ENCODE measurements at places on chromosomes 4 and X. TPM values are rescaled to one million over a fixed set of nuclear protein-coding genes. Genes with fewer than 3 reads are reported as not detected.
A peak's percentile ranks its signal among the peaks of the same experiment; 100 is the strongest.

The SLC25A5 gene
- 387 TPM for polyA plus RNA-seq

The HOPX gene
- 0.08 TPM for polyA plus RNA-seq

The PRKG2 gene
- polyA plus RNA-seq, result not detected

The CABS1 gene
- not detected for polyA plus RNA-seq

GRCh38 chr4:41409594-41409895 is 128.4 kb upstream of the LIMCH1 start:
- no peak for DNase-seq

DNA sequence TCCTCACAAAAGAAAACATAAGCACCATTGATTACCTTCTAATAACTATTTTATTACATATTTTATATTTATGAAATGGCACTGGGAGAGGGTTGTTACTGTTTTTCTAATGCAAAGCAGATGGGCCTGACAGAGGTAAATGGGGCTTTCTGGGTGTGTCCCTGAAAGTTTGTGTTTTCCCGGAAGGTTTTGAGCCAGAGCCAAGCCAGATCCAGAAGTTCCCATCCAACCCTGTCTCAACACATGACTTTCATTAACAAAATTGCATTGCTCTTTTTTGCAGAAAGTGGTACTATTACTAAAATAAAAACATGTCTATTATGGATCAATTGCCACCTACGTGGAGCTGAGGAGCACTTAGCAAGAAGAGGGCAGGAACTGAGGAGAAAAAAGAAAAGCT is 181.3 kb downstream of the RAB28 start:
- DNase-seq, result no peak

GRCh38 chr4:163913571-163913970 is 419.1 kb downstream of the TMA16 start:
- DNase-seq, result no peak

GRCh38 chr4:108703370-108703769 is 53.0 kb downstream of the OSTC start:
- no peak for DNase-seq

DNA sequence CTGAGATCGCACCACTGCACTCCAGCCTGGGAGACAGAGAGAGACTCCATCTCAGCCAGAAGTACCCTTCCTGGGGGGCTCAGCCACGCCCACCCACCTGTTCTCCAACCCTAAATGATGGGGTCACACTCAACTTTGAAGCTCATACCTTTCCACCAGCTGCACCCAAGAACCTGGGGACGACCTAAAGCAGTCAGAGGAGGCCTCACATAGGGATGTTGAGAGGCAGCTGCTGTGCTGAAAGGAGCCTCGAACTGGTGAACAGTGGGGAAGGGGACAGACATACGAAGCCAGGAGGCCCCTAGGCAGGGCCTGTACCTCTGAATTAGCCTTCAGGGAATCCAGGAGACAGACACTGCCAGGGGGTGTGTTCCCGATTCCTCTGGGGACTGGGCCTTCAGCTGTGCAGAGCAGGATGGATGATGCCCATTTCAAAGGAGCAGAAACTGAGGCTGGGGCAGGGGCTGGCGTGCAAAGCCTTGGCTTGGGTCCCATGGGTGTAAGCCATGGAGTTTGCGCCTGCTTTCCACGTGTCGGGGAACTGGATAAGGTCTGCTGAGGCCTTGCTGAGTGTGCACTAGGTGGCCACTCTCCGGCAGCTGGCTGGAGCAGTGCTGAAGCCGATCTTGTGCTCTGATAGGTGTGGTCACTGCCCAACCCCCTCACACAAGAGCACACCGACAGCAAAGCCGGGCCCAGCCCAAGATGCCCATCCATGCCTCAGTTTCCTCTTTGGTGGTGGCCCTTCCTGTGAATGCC is 130.8 kb downstream of the CPZ start:
- DNase-seq, result no peak

DNA sequence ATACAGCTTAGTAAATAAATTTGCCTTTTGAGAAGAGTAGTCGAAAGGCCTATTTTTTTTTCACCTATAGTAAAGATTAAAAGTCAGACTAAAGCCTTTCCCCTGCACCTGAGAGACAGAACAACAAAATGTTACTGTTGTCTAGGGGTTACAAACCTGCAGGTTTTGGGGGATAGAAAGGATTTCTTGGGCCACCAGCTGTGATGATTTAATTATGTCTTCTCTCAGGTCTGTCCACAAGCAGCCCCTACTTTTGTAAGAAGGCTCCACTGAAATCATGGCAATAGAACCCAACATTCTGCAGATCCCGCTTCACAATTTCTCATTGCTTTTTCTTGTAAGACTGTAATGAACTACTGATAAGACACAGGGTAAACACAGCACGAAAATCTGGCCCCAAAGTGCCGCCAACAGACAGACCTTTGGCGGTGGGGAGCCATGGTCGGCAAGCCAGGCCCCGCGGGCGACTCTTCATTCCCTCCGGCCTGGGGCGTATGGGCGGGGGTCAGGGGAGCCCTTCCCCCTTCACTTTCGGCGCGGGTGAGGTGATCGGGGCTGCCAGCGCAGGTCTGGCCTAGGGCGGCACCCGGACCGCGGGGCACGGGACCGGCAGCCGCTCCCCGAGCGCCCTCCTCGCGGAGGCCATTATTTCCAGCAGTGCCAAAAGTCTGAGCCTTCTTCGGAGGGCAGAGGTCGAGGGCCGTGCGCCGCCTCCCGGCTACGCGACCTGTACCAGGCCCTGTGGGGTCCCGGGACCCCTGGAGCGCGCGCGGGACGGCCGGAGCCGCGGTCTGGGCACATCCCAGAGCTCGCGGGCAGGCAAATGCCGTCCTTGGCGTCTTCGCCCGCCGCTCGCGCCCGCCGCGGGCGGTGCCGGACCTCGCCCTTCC is 812 bp upstream of the KDM6A start:
- DNase-seq, result no peak

DNA sequence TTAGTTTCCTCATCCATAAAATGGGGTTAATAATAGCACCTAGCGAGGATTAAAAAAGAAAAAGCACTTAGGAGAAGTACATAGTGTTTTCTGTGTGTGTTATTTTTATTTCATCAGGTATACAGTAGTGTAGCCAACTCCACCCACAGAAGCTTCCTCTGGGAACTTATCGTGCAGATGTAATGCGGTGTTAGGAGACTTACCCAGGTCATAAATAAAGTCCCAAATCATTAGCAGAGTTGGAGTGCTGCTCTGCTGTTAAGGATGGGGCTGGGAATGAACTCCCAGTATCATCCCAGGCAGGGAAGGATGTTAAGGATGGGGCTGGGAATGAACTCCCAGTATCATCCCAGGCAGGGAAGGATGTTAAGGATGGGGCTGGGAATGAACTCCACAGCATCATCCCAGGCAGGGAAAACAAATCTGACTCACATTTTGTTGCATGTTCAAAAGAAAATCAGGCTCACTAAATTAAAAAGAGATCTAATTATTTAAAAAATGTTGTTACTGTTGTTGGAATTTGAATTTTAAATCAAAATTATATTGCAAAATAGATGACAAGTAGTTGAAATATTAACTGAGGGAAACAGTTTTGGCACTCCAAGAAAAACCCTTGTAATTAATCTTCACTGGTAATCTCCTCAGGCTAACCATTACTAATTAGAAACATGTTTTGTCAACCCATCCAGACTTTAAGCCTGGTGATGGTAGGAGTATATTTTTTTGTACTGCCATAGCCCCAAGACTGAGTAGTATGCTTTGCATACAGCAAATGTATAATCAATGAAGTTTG is 10.2 kb upstream of the SFRP2 start:
- DNase-seq, result no peak

- peak; percentile 49 for DNase-seq
Observed at GRCh38 chr4:123452616-123453015, 56.0 kb downstream of the SPRY1 start.

DNA sequence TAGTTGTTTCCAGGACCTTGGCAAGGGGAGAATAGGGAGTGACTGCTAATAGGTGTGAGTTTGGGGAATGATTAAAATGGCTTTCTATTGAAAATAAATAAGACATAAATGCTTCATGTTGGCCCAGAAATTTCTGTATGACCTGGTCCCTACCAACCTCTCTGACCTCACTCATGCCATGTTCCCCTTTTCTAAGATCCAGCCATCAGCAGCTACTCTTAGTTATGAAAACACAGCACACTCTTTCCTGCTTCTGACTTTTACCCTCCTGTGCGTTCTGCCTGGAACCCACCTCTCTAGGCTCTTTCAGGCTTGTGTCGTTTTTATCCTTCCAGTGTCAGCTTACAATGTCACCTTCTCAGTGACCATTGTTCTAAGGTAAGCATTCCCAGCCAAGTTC is 14.8 kb upstream of the CXCL5 start:
- DNase-seq, result no peak

GRCh38 chrX:22974616-22975015 is 25.1 kb upstream of the DDX53 start:
- DNase-seq, result no peak
